ENCODE measurements at places on chromosomes 6 and 20.
A peak's percentile ranks its signal among the peaks of the same experiment; 100 is the strongest.

DNA sequence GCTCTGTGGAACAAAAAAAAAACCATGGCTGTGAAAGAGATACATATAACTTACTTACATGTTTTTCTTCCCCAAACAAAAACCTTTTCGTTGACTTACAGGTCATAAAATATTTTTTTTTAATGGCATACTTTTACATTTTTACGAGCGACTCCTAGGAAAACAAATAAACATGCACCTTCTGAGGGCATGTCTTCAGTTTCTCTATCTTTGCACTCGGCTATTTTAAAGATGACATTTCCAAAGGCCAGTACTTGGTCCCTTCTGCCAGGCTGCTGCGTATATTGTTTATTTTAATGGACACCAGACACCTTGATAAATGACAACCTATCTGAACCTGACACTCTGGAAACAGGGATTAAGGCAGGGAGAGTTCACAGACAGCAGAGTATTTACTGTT lies 49.4 kb downstream of the PIGU start:
- DNase-seq = no peak

GRCh38 chr6:150723857-150724256 lies 124.2 kb downstream of the PLEKHG1 start:
- no peak for DNase-seq

DNA sequence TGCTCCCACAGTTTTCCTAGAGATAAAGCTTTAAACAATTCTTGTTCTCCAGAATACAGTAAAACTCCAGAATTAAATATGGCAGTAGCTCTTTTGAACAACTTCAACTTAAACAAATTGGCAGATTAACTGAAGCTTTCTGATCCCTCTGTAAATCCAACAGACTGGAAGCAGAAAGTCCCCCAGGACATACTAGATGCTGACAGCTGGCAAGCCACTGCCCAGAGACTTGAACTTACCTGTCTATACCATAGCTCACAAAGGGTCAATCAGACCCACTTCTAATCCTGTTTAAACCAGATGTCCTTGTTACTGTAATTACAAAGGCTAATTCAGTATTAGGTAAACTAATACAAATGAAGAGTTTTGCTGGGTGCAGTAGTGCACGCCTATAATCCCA lies 12.3 kb downstream of the GPLD1 start:
- no peak for DNase-seq

DNA sequence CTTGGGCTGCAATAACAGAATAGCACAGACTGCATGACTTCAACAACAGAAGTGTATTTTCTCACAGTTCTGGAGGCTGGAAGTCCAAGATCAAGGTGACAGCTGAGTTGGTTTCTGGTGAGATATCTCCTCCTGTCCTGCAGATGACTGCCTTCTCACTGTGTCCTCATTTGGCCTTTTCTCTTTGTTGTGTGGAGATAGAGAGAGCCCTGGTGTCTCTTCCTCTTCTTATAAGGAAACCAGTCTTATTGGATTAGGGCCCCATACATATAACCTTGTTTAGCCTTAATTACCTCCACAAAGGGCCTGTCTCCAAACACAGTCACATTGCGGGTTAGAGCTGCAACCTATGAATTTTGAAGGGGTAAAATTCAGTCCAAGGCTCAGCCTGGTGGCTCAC lies 57.0 kb upstream of the BMP6 start:
- DNase-seq = no peak

DNA sequence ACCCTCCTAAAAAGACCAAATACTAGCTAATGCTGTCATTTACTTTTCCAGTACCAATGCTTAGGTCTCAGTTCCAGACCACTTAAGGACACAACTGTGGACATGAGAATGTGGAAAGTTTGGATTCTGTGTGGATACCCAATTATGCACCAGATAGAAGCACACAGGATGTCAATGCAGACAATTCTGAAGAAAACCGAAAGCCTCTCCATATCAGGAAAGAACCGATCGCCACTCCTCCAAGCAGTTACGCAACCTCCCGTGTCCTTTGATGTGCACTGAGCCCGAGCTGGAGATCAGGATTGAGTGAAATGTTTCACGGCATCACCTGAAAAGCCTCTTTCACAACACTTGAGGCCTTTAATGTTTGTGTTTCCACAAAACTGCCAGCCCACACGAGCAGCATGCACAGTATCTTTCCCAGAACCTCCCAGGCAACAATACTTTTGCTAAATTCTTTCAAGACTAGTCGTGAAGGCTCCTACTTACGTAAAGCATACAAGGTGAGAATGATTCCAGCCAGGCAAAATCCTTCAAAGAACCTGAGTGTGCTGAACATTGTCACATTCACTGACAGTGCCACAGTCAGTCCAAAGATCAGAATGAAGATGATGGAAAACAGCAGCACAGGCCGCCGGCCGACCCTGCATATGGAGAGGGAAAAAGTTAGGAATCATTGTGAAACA lies 47.0 kb downstream of the SLC22A23 start:
- DNase-seq = no peak

- no peak for DNase-seq
Observed at GRCh38 chr6:163570579-163571231, 156.2 kb downstream of the QKI start.

GRCh38 chr20:13930281-13930680 lies 60.1 kb downstream of the SEL1L2 start:
- no peak for DNase-seq

DNA sequence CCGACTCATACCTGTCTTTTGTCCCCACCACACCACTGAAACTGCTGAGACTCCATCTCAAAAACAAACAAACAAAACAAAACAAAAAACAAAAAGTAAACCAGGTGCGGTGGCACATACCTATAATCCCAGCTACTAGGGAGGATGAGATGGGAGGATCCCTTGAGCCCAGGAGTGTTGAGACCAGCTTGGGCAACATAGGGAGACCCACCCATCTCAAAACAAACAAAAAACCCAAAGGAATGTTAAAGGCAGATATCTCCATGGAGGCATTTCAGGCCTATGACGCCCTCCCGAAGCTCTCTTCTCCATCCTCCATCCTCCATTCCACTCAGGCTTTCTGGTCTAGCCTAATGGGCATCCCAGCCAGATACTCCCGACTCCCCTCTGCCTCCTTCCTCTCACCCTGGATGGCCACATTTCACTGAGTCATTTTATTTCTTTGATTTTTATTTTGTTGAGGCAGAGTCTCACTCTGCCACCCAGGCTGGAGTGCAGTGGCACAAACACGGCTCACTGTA lies 3.2 kb upstream of the SLC4A11 start:
- DNase-seq = no peak

- no peak for DNase-seq
Observed at GRCh38 chr6:155256122-155256795, 7.6 kb upstream of the CLDN20 start.

DNA sequence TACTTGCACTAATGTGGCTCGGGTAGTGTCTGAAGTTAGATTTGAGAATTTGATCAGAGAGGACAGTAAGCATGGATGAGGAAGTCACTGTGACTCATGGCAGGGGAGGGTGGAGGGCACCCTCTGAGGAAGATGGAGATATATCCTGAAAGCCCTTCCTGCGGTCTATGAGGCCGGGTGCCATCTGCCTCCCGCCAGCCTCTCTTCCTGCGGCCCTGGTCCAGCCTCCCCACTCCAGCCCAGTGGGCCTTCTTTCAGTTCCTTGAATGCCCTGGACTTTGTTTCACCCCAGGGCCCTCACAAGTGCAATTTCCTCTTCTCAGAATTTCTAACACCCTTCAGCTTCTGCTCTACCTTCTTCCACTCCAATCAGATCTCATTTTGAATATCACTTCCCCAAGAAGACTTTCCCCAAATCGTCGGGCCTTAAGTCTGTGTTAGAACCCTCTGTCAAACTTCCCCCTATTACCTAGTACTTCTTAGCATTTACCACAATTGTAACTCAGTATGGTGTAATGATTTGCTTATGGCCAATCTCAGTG lies 20.2 kb upstream of the TNFAIP3 start:
- no peak for DNase-seq

GRCh38 chr20:51275181-51275580 lies 252.3 kb upstream of the KCNG1 start:
- no peak for DNase-seq

GRCh38 chr6:29510746-29511300 lies 23.1 kb upstream of the MAS1L start:
- no peak for DNase-seq

GRCh38 chr6:46720401-46720800 lies 14.8 kb downstream of the PLA2G7 start:
- DNase-seq = no peak

DNA sequence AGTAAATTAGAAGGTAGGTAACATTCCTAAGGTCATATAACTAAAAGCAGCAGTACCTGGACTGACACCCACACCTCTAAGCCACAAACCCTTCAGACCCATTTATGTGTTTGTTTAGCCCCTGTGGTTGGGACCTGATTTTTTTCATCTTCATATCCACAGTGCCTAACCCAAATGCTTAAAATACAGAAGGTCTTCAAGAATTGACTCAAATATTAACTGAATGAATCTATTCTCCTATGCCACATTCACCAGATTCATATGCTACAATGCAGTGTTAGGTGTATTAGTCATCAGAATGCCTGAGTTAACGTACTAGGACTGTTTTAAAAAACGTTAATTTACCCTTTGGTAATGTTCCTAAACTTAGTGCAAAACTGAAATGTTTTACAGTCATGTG lies 124.8 kb downstream of the AHI1 start:
- no peak for DNase-seq

GRCh38 chr6:83215131-83216047 lies 22.2 kb downstream of the RWDD2A start:
- DNase-seq = peak; percentile 70

DNA sequence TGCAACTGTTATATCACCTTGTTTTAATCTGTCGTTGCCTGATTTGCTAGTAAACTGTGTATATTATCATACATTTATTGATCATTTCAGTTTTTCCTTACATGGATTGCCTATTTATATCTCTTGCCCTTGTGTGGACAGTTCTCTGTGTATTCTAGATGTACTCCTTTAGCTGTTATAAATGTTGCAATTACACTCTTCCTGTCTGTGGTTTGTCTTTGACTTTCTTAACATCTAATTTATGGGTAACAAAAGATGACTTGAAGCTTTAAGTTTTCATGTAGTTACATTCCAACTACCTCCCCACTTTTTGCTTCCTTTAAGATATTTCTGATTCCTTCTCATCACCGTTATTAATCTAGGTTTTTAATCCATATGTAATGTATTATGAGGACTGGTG lies 22.6 kb downstream of the PLCB1 start:
- DNase-seq = no peak

- DNase-seq = no peak
Observed at GRCh38 chr20:56278196-56278595, 29.7 kb downstream of the MC3R start.

DNA sequence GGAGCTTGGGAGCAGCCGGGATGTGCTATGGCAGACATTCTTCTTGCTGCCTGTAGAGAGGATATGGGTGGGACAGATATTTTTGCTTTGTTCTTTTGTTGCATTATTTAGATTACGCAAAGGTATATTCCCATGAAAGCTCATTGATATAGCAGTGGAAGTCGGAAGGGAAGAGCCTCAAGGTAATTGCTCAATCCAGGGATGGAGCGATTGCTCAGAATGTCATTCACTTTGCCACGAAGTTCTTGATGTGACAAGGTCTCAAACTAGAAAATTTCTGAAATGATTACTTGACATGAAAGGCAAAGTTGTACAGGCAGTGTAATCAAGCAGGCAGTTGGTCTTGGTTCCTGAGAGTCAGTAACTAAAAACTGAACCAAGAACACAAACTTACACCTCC lies 615.6 kb upstream of the CDH4 start:
- no peak for DNase-seq

DNA sequence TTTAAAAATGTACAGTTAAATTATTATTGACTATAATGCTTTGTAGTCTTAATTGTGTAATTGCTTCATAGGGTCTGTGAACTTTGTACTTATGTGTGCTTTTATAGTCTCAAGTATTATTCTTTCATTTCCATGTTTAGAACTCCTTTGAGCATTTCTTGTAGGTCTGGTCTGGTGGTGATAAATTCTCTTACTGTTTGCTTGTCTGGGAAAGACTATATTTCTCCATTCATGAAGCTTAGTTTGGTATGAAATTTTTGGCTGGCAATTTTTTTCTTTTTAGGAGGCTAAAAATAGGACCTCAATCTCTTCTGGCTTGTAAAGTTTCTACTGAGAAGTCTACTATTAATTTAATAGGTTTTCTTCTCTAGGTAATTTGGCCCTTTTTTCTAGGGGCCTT lies 67.4 kb downstream of the CCDC170 start:
- no peak for DNase-seq

- DNase-seq = no peak
Observed at GRCh38 chr6:114403858-114404257, 61.0 kb upstream of the HS3ST5 start.

DNA sequence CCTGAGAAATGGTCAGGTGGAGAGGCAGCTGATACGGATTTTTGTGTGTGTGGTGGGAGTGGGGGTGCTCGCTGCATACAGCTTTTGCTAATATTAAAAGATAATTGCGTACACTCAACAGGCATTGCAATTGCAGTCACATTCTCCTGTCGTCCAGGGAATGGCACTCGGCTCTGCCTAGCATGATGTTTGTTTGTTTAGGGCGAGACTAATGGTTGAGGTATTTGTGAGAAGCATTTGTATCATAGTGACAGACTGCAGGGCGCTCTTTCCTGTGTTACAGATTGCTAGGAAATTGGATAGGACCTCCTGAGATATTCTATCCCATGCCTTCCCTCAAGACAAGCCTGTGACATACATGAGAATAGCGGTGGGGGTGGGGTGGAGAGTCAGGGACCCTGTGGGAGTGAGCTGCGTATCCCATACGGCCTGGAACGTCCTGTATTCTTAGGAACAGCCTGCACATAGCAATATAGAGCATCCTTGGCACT lies 207.4 kb downstream of the SOX4 start:
- DNase-seq = no peak

DNA sequence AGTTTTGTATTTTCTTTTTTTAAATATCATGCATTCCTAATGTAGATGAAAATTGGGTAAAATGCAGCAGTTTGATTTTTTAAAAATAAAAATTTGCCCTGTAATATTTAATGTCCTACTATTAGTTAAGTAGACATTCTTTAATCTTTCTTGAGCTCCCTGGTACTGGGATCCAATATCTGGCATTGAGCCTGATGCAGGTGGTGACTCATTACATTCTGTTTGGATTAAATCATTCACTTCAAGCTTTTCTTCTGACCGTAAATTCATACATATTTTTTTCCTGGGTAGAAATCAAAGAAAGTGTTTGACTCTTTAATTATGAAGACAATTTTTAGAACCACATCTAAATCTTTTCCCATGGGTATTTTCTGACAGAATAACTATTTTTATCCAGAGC lies 768.8 kb upstream of the SLC35B3 start:
- no peak for DNase-seq

- no peak for DNase-seq
Observed at GRCh38 chr6:17167327-17167979, 65.6 kb downstream of the STMND1 start.

DNA sequence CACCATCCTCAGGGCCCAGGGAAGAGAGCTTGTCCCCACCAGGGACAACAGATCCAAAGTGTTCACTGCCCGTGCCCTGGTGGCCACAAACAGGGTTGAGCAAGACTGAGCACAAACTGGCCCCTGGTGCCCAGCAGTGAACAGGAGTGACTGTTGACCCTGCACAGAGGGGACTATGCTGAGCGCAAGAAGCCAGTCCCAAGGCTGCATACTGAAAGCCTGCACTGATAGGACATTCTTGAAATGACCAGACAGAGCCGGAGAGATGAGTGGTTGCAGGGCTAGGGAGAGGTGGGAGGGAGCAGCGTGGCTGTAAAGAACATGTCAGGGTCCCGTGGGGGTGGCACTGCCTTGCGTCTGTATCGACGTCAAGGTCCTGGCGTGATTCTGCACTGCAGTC lies 2.9 kb upstream of the FNDC11 start:
- DNase-seq = no peak
